Naive thymus-derived CD4-positive, alpha-beta T cell (primary cell): ENCODE measurements at places on chromosomes 1 and 21. TPM values are rescaled to one million over a fixed set of nuclear protein-coding genes. Genes with fewer than 3 reads are reported as not detected.

Gene SUSD4
- polyA plus RNA-seq = 21.5 TPM

Gene SELENBP1
- not detected for polyA plus RNA-seq

Gene SH2D2A
- polyA plus RNA-seq = 12.7 TPM

Gene IL22RA1
- not detected for polyA plus RNA-seq

Gene COL11A1
- polyA plus RNA-seq = not detected

Gene TNFRSF1B
- 30.1 TPM for polyA plus RNA-seq

Gene ITLN2
- polyA plus RNA-seq = not detected

Gene ABL2
- 2.0 TPM for polyA plus RNA-seq

Gene CFHR5
- not detected for polyA plus RNA-seq

Gene OR10J1
- not detected for polyA plus RNA-seq

Gene HSD3B1
- polyA plus RNA-seq = not detected

Gene GPR37L1
- 0.02 TPM for polyA plus RNA-seq

Gene CYP4A22
- not detected for polyA plus RNA-seq

Gene SIM2
- not detected for polyA plus RNA-seq

Gene MSH4
- not detected for polyA plus RNA-seq

Gene GBP2
- polyA plus RNA-seq = 104 TPM

Gene CCDC17
- not detected for polyA plus RNA-seq

Gene SYTL1
- polyA plus RNA-seq = 105 TPM

Gene C1orf226
- polyA plus RNA-seq = not detected

Gene GLIS1
- not detected for polyA plus RNA-seq

Gene ATP1A4
- not detected for polyA plus RNA-seq

Gene HCRTR1
- polyA plus RNA-seq = not detected
